ENCODE measurements at places on chromosomes 5 and 9.

GRCh38 chr9:133369933-133370332 lies 5.9 kb downstream of the SURF4 start:
- DNase-seq, result no peak

- peak; percentile 57 for DNase-seq
Observed at GRCh38 chr9:5784526-5785315, 48.2 kb downstream of the ERMP1 start.

- DNase-seq, result peak; percentile 56
Observed at GRCh38 chr5:177133853-177134696, 502 bp downstream of the NSD1 start.

DNA sequence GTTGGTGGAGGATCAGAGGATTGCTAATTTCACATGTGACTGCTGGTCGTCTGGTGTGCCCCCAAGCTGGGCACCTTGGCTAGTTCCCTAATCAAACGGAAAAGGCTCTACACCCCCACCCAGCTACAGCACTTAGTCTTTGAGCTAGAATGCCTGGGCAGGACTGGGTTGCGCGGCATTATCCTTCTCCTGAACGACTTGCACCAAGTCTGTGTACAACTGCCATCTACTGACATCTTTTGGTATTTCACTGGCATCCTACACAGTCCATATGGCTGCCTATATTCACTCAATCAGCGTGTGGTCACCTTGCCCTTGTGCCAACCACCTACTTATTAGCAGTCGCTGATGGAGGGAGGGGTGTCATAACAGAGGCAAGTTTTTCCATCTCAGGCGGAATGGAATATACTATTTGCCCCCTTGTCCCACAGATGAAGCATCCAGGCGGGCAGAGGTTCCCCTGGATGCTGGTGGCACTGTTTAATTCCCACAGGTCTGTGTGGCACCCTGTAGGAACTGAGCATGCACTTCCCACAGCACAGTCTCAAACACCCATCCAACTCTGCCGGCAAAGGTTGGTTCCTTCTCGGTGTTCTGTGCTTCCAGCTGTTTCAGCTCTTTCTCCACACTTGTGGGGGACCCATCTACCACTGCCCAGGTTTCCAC lies 150.1 kb downstream of the OSTF1 start:
- peak; percentile 56 for DNase-seq

GRCh38 chr9:99752417-99753109 lies 69.1 kb upstream of the NR4A3 start:
- DNase-seq, result peak; percentile 95

- peak; percentile 95 for DNase-seq
Observed at GRCh38 chr5:61327760-61328753, 4.0 kb upstream of the ZSWIM6 start.

DNA sequence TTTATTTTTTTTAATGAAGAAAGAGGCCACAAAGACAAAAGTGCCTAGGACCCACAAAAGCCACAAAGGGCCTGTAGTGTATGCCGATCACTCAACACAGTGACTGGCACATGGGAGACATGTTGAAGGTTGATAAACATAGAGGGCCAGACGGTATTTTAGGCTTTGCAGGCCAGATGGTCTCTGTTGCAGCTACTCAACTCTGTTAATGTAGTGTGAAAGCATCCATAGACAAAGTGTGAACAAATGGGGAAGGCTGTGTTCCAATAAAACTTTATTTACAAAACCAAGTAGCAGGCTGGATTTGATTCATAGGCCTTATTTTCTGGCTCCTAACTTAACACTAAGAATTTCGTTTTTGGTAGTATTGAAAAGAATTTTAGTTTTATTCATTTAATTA lies 139.9 kb downstream of the SGCD start:
- no peak for DNase-seq

GRCh38 chr9:38680837-38681445 lies 39.0 kb downstream of the FAM240B start:
- no peak for DNase-seq

DNA sequence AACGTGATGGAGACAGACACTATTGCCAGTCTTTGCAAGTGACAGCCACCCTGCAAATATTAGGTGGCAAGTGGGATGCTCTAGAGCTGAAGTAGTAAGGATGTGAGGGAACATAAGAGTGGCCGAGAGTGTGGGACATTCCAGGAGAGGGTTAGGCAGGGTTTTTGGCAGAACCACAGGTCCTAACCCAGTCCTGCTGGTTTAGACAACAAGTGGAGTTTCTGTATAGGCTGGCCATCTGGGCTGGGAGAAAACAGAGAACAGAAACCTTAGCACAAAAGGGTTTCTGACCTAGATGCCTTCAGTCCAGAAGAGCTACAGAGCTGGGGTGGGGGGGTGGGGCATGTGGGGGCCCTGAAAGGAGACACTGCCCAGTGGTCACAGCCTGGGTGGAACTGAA lies 107.4 kb downstream of the TMEM174 start:
- no peak for DNase-seq

- DNase-seq, result no peak
Observed at GRCh38 chr5:61559146-61559545, 227.1 kb downstream of the ZSWIM6 start.

GRCh38 chr5:41043109-41043747 lies 27.9 kb downstream of the MROH2B start:
- DNase-seq, result no peak
